ENCODE measurements at places on chromosomes 11 and 22.
A peak's percentile ranks its signal among the peaks of the same experiment; 100 is the strongest.

- DNase-seq = no peak
Measured at GRCh38 chr11:12743834-12744449, 69.7 kb downstream of the TEAD1 start.

- DNase-seq = no peak
Measured at GRCh38 chr11:48078689-48079088, 98.3 kb downstream of the PTPRJ start.

DNA sequence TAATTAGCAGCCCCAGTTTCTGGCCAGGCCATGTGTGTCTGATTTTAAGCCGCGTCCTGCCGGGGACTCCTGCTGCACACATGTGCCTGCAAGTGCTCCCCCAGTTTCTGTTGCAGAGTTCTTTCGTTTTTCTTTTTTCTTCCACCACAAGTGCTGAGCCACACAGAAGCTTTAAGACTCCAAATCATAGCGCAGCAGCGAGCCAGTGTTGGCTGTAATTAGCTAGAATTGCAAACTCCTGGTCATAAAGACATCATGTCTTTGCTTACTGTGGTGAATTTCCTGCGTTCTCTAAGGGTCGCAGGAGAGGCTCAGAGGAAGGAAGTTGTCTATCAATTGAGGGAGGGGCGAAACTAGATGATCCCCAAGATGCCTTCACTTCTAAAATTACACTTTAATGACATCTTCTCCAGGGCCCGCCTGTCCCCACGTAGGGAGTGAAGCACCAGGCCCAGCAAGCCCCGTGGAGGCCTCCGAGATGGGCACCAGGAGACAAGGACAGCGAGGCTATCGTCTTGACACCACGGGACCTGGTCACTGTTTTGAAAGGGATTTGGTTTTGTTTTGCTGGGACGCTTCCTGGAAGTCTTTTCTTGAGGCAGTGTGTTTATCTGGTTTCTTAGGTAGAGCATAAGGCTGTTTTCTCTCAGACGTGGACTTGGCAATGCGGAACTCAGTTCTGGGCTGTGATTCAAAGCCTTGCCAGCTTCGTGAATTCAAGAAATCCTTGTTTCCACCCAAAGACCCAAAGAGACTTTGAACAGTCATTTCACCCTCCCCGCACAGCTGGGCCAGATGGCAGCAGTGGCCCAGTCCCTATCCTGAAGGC lies 71.8 kb downstream of the UBASH3B start:
- DNase-seq = peak; percentile 42

GRCh38 chr11:84819128-84819527 lies 808.0 kb downstream of the DLG2 start:
- no peak for DNase-seq

All from stimulated activated naive CD8-positive, alpha-beta T cell treated with anti-CD3 and anti-CD28 coated beads, Interleukin-15, amount 100 ng/mL, for 72 hours (primary cell).